NCI-H2081 treated with DMSO at 0.1 percent for 48 hours (cell line): ENCODE measurements at places on chromosomes 11 and 22.

GRCh38 chr22:31604746-31605705, 57.0 kb downstream of the PISD start:
- DNase-seq = no peak

DNA sequence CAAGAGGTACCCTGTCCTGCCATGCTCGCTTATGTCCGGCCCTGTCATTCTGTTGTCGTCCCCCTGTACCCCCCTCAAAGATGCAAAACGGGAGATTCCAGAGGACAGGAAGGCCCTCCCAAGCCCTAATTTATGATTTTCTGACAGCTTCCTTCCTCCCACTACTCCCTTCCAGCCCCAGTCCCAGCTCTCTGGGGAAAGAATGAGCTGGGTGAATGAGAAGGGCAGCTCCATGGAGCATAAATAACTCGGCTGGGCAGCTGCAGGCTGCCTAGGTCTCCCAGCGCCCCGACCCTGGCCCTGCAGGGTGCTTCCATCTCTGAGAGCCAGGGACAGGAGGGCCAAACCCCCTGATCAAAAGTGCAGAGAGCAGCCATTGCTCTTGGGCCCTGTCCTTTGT, 3.9 kb upstream of the EMID1 start:
- DNase-seq = no peak

DNA sequence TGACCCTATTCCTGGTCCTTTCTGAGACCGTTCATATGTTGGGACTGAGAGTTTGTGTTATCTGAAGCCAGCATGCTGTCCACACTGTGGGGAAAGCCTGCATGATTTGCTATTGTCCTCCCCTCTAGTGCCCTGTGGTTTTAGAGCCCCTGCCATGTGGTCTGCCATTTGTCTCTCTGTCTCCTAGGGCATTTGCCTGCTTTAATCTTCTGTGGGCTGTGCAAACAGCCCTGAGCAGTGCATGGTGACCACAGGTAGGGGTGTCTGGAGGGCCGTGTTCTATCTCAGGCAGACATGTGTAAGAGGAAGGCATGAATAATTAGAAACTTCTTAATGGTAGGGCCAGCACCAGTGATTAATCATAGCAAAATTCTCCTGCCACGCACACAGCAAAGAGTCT, 23.0 kb downstream of the AMPD3 start:
- no peak for DNase-seq

- no peak for DNase-seq
These were observed 67.8 kb downstream of the GGTLC2 start for GRCh38 chr22:22712092-22712658.
